ENCODE measurements at places on chromosomes 6 and 20.
A peak's percentile ranks its signal among the peaks of the same experiment; 100 is the strongest.

DNA sequence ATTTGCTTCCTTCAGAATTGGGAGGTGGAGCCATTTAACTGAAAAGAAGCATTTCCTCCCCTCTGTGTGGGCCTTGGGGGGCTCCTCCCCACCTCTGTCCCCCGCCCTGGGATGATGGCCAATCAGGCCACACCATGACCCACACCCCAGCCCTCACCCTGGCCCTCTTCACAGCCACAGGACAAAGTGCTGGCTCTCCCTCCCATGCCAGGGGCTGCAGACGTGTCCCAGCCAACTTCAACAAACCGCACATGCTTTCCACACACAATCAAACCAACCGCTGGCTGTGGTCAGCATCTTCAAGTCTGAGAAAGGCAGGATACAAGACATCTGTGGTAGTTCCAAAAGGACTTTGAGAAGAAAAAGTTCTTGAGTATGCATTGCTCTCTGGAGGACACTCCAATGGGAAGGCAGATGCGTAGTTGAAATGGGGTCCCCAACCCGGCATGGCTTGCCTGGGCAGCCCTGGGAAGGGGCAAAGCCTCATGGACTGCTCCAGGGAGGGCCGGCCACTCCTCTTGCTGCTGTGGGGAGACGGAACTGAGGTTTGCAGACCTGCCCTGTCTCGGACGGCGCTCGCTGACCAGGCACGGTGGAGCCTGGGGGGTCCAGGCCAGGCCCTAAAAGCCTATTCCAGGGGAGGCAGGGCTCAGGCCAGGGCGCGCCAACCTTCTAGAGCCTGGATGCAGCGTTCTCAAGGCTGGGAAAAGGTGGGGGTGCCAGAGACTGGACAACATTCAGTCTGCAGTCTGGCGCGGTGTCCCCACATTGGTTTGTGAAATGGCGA lies 12.2 kb downstream of the TTLL2 start:
- no peak overlapping the region for H3K27ac ChIP-seq
- no peak for DNase-seq
- H3K4me1 ChIP-seq = no peaks in the 10 kb centered on the region
- H3K36me3 ChIP-seq = no peaks in the 10 kb centered on the region
- no peak overlapping the region for H3K4me3 ChIP-seq

GRCh38 chr6:112466373-112467151 lies 119.4 kb downstream of the RFPL4B start:
- H3K27me3 ChIP-seq = no peaks in the 10 kb centered on the region
- H3K4me1 ChIP-seq = peaks cover 37% of the 10 kb centered on the region
- H3K27ac ChIP-seq = peak overlapping the region; percentile 52

DNA sequence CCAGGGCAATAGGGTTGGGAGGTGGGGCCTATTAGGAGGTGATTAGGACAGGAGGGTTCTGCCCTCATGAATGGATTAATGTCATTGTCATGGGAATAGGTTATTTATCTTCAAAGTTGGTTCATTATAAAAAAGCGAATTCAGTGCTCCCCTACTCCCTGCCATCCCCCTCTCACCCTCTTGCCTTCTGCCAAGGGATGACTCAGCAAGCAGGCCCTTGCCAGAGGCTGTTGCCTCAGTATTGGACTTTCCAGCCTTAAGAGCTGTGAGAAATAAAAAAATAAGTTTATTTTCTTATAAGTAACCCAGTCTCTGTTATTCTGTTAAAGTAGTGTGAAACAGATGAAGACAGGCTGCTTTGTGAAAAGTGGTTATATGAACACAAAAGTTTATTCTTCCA lies 381.1 kb upstream of the ZFP64 start:
- no peak for DNase-seq
- H3K4me3 ChIP-seq = no peak overlapping the region
- H3K27ac ChIP-seq = no peak overlapping the region
- H3K27me3 ChIP-seq = no peaks in the 10 kb centered on the region
- H3K36me3 ChIP-seq = no peaks in the 10 kb centered on the region

DNA sequence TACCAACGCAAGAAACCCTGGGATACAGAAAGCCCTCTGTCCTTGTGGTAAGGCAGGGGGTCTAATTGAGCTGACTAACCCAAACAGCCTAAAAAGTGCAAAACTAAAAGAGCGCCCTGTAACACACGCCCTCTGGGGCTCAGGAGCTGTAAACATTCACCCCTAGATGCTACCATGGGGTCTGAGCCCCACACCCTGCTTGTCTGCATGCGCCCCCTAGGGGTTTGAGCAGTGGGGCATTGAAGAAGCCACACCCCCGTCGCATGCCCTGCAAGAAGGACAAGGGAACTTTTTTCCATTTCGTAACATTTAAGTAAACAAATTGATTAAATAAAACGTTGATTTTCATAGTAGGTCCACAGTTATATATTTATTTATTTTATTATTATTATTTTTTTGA lies 616.9 kb upstream of the MAN1A1 start:
- no peak overlapping the region for H3K27ac ChIP-seq
- no peak for DNase-seq
- no peaks in the 10 kb centered on the region for H3K27me3 ChIP-seq
- no peaks in the 10 kb centered on the region for H3K36me3 ChIP-seq
- no peak overlapping the region for H3K4me3 ChIP-seq

- H3K27ac ChIP-seq = peak overlapping the region; percentile 41
- no peaks in the 10 kb centered on the region for H3K27me3 ChIP-seq
- peaks cover 25% of the 10 kb centered on the region for H3K36me3 ChIP-seq
- H3K4me3 ChIP-seq = no peak overlapping the region
- peaks cover 32% of the 10 kb centered on the region for H3K4me1 ChIP-seq
Measured at GRCh38 chr6:111666847-111667246, 61.2 kb upstream of the TRAF3IP2 start.

DNA sequence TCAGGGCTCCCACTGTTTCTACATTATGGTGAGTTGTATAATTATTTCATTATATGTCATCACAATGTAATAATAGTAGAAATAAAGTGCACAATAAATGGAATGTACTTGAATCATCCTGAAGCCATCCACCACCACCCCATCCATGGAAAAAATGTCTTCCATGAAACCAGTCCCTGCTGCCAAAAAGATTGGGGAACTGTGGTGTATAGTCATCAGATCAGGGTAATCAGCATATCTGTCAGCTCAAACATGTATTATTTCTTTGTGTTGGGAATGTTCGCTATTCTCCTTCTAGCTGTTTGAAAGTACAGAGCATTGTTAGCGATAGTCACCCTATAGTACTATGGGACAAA lies 33.8 kb upstream of the SLC22A23 start:
- H3K36me3 ChIP-seq = no peaks in the 10 kb centered on the region
- no peaks in the 10 kb centered on the region for H3K27me3 ChIP-seq
- no peak for DNase-seq
- H3K4me1 ChIP-seq = peaks cover 4% of the 10 kb centered on the region
- no peak overlapping the region for H3K27ac ChIP-seq

DNA sequence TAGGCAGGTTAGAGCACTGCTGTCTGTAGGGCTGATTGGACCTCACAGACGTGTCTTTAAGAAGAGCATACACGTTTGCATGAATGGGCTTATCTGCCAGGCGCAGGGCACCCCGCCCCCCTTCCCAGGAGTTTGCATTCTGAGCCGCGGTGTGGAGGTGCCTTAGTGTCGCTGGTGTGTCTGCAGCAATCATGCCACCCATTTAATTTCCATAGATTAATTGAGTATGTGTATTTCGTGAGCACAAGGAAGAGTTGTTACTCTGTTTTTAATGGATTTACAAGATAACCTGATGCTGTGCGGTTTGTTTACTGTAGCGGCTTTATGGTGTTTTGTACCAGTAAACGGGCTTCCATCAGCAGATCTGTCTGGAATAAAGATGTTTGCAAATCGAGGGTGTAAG lies 107.7 kb downstream of the ZDHHC14 start:
- no peak overlapping the region for H3K27ac ChIP-seq
- H3K27me3 ChIP-seq = no peaks in the 10 kb centered on the region
- no peak overlapping the region for H3K4me3 ChIP-seq
- peaks cover 18% of the 10 kb centered on the region for H3K4me1 ChIP-seq
- H3K36me3 ChIP-seq = no peaks in the 10 kb centered on the region

- peak overlapping the region; percentile 81 for H3K4me3 ChIP-seq
- no peak for DNase-seq
- peaks cover 20% of the 10 kb centered on the region for H3K4me1 ChIP-seq
- H3K36me3 ChIP-seq = peaks cover 8% of the 10 kb centered on the region
- H3K27ac ChIP-seq = peak overlapping the region; percentile 40
- H3K27me3 ChIP-seq = peaks cover 10% of the 10 kb centered on the region
Measured at GRCh38 chr20:58237318-58238132, 9.1 kb upstream of the ANKRD60 start.

GRCh38 chr6:116556065-116556464 lies 2.5 kb downstream of the CALHM4 start:
- no peak overlapping the region for H3K27ac ChIP-seq
- DNase-seq = no peak
- no peak overlapping the region for H3K4me3 ChIP-seq
- H3K36me3 ChIP-seq = no peaks in the 10 kb centered on the region

DNA sequence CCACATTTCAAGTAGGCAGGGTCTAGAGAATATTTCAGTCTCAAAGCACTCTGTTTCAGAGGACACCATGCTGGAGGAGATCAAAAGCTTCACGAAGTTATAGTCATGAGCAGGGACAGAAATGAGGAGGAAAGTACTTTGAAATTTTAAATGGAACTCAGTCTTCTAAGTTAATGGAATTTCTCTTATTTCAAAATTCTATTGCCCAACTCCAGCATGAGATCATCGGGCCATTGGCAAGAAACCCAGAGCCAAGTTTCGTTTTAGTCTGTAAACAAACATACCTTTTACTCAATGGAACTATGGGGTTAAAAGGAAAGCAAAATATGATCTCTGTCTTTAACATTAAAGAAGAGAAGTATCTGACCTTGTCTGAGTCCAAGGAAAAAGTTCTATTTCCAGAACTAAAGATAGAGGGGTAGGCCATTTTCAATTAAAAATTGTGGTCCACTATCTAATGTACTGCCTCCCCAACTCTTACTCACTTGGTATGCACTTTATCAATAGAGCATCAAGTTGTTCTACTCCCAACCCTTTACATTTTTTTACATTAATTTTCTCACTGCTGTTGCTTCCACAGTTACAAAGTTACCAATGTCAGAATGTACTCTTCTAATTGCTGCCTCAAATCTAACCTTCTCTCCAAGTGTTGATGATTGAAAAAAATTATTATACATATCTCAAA lies 235.3 kb upstream of the NRSN1 start:
- H3K27ac ChIP-seq = no peak overlapping the region
- no peak overlapping the region for H3K4me3 ChIP-seq
- no peak for DNase-seq
- H3K36me3 ChIP-seq = no peaks in the 10 kb centered on the region

- H3K27ac ChIP-seq = no peak overlapping the region
- peaks cover 29% of the 10 kb centered on the region for H3K4me1 ChIP-seq
- H3K27me3 ChIP-seq = no peaks in the 10 kb centered on the region
- H3K36me3 ChIP-seq = peaks cover 28% of the 10 kb centered on the region
Measured at GRCh38 chr6:43778131-43778855, 8.3 kb downstream of the VEGFA start.
